Renal cortex interstitium (tissue), 15 donors: ENCODE measurements at places on chromosomes 5 and 9. TPM values are rescaled to one million over a fixed set of nuclear protein-coding genes. Genes with fewer than 3 reads are reported as not detected.

DNA sequence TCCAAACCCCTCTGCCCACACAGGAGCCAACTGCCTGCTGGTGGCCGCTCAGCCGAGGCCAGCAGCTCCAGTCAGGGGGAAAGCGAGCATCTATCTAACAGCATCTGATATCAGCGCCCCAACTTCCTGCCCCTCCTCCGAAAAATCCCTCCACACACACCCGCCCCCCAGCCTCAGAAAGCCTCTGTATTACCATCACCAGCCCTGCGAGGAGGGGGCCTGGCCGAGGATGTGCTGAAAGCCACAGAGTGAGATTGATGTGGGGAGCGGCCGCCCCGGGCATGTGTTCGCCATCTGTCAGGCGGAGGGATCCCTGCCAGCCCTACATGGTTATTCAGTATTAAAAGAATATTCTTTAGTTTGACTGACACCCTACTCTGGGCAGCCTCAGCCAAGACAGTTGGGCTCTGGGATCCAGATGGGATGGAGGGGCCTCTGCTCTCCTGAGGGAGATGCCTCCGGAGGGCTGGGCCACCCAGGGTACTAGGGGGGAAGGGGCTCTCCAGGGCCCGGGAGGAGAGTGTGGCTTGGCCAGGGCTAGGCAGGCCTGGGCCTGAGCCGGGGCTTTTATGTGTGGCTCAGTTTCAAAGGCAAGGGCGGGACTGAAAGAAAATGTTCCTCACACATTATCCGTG, 98.0 kb downstream of the HSD17B3 start:
- DNase-seq: no peak

Gene PCDHB8
- 1.8 TPM for polyA plus RNA-seq

- no peak for DNase-seq
These were observed 30.4 kb downstream of the ELP1 start for GRCh38 chr9:108903420-108904103.

DNA sequence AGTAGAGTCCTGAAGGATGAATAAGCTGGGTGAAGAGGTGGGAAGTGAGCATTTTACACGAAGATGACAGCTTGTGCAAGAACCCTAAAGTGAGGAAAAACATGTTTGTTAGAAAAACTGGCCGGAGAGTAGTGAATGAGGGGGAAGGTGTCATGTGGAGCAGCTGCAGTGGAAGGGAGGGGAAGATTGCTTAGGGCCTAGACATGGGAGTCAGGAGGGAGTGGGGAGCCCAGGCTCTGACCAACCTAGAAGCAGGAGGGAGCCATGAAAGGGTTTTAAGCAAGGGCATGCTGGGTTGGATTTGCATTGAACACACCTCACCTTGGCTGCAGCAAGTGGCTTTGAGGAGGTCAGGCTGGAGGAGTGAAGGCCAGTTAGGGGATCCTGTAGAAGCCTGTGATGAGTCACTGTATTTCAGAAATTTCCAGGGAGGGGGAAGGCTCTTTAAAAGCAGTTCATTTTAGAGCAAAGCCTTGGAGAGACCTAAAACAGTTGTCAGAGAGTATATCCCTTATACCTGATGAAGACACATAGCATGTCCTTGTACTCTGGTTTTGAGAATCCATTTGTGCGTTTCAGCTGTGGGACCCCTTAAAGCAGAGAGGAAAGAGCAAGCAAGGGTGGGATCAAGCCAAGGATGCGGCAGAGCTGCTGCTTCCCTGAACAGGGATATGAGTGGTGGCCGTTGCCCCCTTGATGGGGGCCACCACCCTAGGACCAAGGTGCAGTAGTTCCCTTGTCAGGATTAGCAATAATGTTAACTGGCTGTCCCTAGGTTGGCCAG, 45.4 kb downstream of the ANGPTL2 start:
- no peak for DNase-seq

- DNase-seq: no peak
These were observed 49.7 kb upstream of the GRAMD2B start for GRCh38 chr5:126373375-126374108.
